ENCODE measurements at places on chromosomes 1 and 21. TPM values are rescaled to one million over a fixed set of nuclear protein-coding genes. Genes with fewer than 3 reads are reported as not detected.

MAGI3 gene
- 16.5 TPM for total RNA-seq

GRCh38 chr21:28516991-28517592, 475.6 kb downstream of the LTN1 start:
- no peak for DNase-seq

GRCh38 chr1:106027871-106028270, 1028.6 kb upstream of the PRMT6 start:
- DNase-seq, result no peak

DNA sequence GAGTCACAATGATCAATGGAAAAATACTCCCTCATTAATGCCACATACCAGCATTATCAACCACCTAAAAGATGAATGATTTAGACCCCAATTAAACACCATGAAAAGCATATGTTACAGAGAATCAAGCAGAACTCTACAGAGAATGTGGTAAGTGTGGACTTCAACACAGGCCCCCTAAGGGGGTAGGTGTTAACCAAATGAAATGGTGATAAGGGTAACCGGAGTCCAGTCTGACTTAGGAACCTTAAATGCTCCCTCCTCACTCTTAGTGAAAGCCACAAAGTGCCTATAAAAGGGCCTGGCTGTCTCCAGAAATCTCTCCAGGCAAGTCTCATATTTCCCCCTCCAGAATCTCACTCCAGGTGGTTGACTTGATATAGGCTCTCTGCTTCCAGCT, 149.2 kb upstream of the FOXD3 start:
- no peak for DNase-seq

- DNase-seq, result no peak
These were observed 36.7 kb upstream of the GOLT1A start for GRCh38 chr1:204250428-204251030.

GRCh38 chr1:108071601-108072000, 106.6 kb upstream of the VAV3 start:
- no peak for DNase-seq

MCM3AP gene
- 87.3 TPM for total RNA-seq

SDC3 gene
- total RNA-seq, result 44.1 TPM

DNA sequence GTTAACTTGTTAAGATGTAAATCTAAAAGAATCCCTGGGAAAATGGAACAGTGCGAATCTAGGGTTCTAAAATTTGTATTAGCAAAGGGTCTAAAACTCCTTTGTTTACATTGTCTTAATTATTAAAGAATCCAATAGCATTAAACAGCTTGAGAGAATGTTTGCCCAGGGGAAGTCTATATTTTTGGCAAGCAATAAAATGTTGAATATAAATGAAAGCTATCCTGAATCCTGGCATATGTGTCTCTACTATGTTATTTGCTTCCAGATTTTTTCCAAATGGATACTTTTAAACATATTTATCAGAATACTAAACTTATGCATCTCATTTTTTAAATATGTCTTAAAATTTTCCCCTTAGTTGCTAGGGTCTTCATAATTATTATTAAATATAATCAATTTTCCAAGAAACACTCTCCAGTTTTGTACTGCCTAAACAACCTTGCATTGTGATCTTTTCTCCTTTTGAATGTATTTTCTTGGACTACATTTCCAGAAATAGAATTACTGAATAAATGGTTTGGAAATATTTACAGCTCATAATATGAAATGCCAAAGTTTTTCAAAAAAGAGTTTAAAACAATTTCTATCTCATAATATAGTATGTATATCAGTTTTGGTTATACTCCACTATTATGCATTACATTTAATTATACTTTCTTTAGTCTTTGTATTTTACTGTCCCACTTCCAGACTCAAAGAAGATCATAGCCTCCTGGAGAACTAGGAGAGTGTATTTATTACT, 304.8 kb downstream of the USP25 start:
- DNase-seq, result no peak

DNA sequence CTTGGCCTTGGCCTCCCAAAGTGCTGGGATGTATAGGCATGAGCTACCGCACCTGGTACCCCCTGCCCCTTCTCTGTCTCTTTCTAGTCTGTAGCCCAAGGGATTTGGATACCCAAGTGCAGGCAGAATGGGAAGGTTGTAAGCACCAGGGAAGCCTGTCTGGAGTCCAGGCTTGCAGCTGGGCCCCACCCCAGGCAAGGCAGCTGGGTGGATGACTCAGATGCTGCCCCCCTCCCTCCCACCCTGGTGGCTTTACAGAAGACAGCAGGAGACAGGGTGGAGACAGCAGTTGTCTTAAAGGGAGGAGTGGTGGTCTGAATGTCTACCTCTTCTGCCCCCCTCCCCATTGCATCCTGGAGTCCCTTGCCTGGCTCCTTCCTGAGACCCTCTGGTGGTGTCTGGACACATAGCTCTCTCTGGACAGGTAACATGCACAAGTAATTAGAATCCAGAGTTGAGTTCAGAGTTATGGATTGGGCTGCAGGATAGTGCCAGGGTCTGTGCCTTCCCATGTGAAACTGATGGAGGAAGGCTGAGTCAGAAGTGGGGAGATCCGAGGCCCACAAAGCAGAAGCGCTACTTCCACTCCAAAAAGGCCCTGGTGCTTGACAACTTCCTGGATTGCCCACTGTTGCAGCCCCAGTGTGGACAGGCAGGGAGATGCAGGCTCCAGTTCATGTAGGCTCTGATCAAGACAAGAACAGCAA, 5.1 kb downstream of the LMNA start:
- no peak for DNase-seq

CRYAA gene
- not detected for total RNA-seq

- no peak for DNase-seq
These were observed 43.2 kb downstream of the FMO4 start for GRCh38 chr1:171357179-171357578.

GRCh38 chr1:97277891-97278654, 556.5 kb downstream of the PTBP2 start:
- no peak for DNase-seq

DNA sequence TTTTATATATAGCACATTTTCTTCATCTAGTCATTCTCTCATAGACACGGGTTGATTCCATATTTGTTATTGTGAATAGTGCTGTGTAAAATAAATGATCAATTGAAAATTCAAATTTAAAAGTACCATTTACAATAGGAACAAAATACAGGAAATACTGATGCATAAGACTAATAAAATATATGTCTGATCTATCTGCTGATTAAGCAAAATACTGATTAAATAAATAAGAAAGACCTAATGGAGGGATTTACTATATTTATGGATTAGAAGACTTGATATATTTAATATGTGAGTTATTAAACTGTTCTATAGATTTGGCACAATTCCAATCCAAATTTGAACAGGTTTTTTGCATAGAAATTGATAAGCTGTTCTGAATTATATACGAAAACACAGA, 1044.8 kb upstream of the ADGRL2 start:
- no peak for DNase-seq

CELA3B gene
- total RNA-seq, result not detected

GRCh38 chr1:147773215-147773715, 12.9 kb upstream of the GJA5 start:
- no peak for DNase-seq

GRCh38 chr1:43526002-43526401, 4.7 kb upstream of the PTPRF start:
- DNase-seq, result no peak

DNA sequence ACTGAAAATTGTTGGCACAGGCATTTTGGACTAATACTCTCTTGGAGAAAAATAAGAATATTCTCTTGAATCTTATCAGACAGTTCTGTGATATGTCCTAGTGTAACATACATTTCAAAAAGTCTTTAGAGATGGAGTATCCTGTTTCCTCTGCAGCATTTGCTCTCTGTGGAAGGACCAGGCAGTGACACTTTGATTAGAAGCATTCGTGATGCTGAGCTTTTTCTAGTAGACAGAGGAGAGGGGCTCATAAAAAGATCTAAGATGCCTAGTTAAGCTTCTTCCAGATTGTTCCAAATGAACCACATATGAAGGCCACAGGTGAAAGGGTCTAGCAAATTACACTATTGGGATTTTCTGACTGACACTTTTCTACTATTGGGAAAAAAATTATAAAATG, 120.3 kb downstream of the C1orf21 start:
- DNase-seq, result no peak

GRCh38 chr1:232797856-232798510, 7.2 kb upstream of the MAP10 start:
- DNase-seq, result no peak

S100A3 gene
- not detected for total RNA-seq

KCNC4 gene
- total RNA-seq, result 18.0 TPM

DNA sequence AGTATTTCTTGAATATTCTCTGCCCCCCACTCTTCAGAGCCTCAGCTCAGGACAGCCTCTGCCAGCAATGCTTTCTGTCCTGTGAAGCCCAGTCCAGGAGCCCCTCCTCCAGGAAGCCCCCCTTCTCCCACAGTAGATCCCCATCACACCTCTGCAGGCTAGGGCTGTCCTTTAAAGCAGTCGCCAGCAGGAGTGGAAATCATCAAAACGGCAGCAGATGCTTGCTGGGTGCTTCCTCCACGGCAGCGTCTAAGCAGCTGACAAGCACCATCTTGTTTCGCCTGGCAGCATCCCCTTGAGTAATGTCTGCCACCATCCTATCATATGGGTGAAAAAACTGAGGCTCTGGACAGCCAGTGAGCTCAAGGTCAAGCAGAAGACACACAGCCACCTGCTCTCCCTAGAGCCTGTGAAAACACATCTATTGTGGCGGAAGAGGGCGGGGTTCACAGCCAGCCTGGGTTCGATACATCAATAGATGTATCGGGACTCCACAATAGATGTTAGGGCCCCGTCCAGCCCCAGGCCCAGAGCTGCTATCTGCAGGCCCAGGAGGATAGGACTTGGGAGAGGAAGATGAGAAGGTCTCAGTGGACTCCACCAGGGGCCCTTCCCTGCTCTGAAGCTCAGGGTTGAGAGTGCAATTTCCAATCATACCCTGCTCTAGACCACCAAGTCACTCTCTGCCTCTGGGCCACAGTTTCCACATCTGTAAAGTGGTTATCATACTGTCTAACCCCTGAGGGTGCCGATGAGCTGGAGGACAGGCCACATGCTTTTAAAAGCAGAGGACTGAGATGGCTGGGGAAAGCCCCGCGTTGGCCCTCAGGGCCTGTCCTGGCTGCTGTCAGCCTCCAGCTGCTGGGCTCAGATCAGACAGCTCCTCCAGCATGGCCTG, 17.5 kb downstream of the RUNX3 start:
- DNase-seq, result no peak

DNA sequence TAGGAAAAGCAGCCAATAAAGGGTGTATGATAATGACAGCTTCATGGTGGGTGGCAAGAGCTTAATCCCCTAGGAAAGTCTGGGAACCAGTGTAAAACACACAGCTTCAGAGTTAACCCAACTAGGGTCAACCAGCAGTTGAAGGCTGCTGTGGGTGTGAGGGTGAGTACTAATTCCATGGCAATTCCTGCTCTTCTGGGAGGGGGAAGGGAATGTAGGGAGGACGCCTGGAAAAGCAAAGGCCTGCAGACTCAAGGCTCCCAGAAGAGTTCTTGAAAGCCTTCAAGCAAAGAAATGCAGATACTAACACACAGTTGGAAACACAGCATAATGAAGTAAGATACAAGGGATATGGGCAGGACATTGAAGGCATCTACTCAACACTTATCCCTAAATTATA, 28.1 kb downstream of the TTLL7 start:
- no peak for DNase-seq

PLA2G4A gene
- 4.6 TPM for total RNA-seq

ZDHHC18 gene
- total RNA-seq, result 11.8 TPM

DNA sequence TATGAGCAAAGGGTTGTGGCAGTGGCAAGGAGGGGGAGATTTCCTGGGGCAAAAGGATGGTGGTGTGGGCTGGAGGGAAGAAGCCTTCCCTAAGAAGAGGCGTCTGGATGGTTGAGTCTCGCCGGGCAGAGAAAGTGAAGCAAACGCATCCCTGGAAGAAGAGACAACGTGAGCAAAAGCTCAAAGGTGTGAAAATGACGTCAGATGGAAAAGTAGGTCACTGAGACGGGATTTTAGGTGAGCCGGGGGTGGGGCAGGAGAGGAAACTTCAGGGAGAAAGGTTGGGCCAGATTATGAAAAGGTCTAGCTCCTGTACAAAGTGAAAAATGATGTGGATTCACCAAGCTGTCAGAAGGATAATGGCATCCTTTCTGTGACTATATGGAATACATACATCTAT, 95.3 kb upstream of the KCNE2 start:
- no peak for DNase-seq

TRIM17 gene
- not detected for total RNA-seq

DNA sequence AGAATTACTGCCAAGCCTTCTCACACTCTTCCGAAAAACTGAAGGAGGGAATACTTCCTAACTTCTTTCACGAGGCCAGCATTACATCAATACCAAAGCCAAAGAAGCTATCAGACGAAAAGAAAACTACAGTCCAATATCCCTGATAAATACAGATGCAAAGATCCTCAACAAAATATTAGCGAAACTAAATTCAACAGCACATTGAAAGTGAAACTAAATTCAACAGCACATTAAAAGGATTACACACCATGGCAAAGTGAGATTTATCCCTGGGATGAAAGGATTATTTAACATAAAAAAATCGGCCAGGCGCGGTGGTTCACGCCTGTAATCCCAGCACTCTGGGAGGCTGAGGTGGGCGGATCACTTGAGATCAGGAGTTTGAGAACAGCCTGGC, 176.8 kb downstream of the FAF1 start:
- DNase-seq, result no peak

LRRC71 gene
- total RNA-seq, result not detected

RSPH1 gene
- total RNA-seq, result 0.57 TPM

GPX7 gene
- 15.8 TPM for total RNA-seq

- no peak for DNase-seq
These were observed 4.2 kb upstream of the DNAJC28 start for GRCh38 chr21:33495743-33496142.

PDC gene
- total RNA-seq, result not detected

DNA sequence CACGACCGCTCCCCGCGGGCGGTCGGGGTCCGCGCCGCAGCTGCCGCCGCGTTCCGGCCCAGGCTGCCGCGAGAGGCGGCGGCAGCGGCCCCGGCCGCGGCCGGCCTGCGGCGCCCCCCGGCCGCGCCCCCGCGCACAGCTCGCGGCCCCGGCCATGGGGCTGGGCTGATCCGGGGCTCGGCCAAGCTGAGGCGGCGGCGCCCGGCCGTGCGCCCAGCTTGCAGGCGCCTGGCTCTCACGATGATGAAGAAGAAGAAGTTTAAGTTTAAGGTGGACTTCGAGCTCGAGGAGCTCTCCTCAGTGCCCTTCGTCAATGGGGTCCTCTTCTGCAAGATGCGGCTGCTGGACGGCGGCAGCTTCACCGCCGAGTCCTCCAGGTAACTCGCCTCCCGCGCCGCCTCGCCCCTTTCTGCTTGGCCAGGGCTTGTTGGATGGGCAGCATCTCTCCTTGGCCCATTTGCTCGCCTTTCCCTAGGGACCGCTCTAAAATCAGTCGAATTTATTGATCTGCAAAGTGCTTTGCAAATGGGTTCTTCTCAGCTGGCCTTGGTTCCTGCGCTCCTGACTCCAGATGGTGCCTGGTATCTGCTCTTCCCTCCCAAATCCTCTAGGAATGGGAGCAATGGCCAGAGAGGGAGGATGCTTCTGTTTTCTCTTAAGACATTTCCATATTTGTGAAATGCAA, 431 bp downstream of the EEIG2 start:
- no peak for DNase-seq

- no peak for DNase-seq
These were observed 30.5 kb downstream of the TMEM53 start for GRCh38 chr1:44643721-44644334.
